Astrocyte of the hippocampus (primary cell): ENCODE measurements at places on chromosomes 5 and 9.

GRCh38 chr5:163943546-163943945 is 438.1 kb downstream of the MAT2B start:
- no peak for DNase-seq

DNA sequence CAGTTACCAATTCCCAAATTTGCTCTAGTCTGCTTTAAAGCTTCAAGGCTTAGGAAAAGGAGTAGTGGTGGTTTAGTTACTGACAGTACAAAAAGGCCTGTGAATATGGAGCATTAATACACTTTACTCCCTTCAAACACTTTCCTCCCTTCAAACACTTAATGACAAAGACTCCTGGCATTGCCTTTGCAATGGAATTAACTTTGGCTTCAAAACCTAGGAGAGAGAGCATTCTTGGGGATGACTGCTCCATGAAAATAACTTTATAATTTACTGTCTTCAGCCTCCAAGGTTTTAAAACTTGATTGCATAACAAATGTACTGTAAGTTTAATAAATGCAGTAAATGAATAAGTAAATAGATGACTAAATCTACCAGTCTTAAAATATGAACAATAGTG is 185.6 kb downstream of the TRPM3 start:
- DNase-seq, result peak; percentile 33

- DNase-seq, result peak; percentile 81
These were observed 25.9 kb upstream of the DAPK1 start for GRCh38 chr9:87471746-87472145.

DNA sequence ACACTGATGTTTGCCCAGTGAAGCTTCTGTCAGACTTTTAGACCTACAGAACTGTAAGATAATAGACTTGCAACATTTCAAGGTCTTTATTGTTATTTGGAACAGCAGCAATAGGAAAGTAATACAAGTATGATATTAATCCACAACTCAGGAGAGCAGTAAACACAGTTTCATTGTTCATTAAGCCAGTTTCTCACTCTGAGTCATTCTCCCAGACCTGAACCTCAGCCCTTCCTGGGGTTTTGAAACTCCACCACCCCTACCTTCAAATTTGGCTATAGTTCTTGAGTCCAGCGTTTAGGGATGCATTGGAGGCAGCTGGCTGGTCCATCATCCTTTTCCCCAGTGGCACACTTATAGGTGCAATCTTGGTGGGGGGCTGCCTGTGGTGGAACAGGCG is 203.2 kb downstream of the RAB3C start:
- no peak for DNase-seq

DNA sequence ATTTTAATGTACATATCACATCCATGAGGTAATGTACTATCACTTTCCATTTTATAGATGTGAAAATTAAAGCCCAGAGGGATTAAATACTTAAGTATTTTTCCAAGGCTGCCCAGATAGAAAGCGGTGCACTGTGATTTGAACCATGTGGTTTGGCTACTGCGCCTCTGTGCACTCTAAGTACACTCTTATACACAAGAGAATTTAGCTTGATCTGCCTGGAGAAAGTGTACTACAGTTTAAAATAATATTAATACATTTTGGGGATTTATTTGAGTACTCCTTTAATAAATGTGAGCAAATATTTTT is 360.4 kb upstream of the ACTBL2 start:
- DNase-seq, result no peak

- DNase-seq, result no peak
These were observed 93.1 kb upstream of the FTMT start for GRCh38 chr5:121758615-121759014.

- DNase-seq, result no peak
These were observed 285.8 kb upstream of the MEF2C start for GRCh38 chr5:89168766-89169165.

GRCh38 chr9:127128341-127129072 is 6.1 kb upstream of the ANGPTL2 start:
- DNase-seq, result no peak
